Activated T-helper 2 cell treated with anti-CD3 and anti-CD28 coated beads, Interferon-gamma antibody, Interleukin-2, Interleukin-4, amounts not matched to agents 10 μg/mL and 5 μg/mL and 100 μg/mL, durations not matched to agents 14 hours and 24 hours and 36 hours (primary cell): ENCODE measurements at places on chromosomes 12 and 14. TPM values are rescaled to one million over a fixed set of nuclear protein-coding genes. Genes with fewer than 3 reads are reported as not detected.

DNA sequence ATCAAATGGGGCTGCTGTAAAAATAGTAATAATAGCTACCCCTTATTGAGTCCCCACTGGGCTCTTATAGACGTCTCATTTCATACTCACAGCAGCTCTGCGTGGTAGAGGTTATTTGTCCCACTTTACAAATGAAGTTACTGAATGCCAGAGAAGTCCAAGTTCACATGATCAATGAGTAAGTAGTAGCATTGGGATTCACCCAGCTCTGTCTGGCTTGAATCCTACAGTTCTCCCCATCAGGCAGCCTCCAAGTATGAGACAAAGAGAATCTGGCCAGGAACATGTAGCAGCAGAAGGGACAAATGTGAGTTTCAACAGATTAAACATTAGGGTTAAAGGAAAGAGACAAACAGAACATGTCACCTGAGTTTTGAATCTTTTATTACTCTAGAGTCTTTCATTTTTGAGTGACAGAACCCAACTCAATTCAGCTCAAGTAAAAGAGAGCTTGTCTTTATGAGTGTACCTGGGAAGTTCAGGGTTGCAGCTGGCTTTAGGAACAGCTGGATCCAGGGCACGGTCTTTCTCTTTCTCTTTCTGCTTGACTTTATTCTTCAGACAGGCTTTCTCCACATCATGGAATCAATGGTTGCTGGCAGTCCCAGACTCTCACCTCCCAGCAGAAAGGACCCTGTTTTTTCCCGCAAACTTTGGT is 64.1 kb upstream of the JDP2 start:
- DNase-seq = no peak

DNA sequence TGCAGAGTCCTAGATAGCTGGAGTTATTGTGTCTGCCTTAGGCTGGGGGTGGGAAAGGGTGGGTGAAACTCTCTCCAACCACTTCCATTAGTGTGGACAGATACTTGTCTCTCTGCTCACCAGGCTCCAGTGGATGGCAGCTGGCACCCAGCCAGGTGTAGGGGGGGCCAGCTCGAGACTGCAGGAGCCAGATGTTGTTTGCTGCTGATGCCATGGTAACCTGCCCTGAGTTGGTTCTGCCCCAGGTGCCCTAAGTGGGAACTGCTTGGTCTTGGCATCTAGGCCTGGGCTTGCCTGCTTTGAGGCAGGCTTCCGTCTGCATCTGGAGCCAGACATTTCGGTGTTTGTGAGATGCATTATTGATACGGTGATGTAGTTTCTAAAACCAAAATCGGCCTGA is 82.2 kb downstream of the ADCK1 start:
- DNase-seq = no peak

DNA sequence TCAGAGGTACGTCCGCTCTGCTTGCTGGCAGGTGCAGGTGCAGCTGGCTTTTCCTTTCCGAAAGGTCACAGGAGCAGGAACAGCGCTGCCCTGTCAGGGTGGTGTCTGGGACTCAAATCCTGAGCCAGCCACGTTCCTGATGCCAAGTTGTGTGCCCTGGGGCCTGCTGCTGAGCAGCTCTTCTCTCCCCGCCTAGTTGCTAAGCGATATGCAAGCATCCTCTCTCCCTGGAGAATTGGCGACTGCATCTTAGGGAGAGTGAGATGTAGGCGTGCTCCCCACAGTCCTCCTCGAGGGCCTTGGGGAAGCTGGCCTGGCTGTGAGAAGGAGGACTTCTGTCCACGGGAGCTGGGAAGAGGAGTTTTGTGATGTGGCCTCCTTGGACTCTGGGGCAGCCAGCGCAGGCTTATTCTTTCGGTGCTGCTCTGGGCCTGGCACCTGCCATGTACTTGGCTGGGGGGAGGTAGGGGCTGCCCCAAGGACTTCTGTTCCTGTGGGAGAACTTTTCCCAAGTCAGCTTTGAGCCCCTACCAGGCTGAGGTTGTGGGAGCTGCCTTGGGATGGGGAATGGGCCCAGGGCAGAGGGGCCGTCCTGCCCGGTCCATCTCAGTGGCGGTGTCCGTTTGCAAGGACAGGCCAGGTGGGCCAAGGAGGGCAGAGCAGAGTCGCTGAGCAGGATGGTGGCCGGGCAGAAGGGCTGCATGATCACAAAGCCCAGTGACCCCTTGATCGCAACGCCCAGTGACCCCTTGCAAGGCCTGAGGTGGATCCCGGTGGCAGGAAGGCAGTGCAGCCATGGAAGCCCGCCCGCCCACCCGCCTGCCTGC is 183.5 kb downstream of the ADGRD1 start:
- DNase-seq = no peak

Gene B3GNT4
- 1.0 and 1.6 TPM in 2 replicates for total RNA-seq

Gene TMTC3
- total RNA-seq = 7.2 and 8.1 TPM in 2 replicates

- no peak for DNase-seq
Measured at GRCh38 chr14:61125867-61126572, 145.0 kb downstream of the SLC38A6 start.

Gene ADAMTS20
- not detected in 2 replicates for total RNA-seq

GRCh38 chr12:106919910-106920544 is 35.7 kb upstream of the TMEM263 start:
- DNase-seq = no peak

DNA sequence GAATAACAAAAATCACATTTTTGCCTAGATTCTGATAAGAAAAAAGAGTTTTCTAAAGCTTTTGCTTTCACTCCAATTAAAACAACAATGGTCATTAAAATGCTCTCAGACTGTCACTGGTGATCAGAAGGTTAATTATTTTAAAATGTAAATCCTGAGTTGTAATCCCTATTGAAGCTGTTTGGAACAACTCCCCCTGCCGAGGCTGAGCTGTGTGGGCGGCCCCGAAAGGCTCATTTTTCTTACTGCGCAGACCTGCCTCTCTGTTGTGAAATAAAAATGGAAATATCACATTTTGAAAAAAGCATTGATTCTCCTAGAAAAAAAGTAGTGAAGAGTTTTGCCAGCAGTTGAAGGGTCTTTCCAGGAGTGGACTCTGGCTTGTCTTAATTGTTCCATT is 174.8 kb upstream of the CDKN3 start:
- no peak for DNase-seq

DNA sequence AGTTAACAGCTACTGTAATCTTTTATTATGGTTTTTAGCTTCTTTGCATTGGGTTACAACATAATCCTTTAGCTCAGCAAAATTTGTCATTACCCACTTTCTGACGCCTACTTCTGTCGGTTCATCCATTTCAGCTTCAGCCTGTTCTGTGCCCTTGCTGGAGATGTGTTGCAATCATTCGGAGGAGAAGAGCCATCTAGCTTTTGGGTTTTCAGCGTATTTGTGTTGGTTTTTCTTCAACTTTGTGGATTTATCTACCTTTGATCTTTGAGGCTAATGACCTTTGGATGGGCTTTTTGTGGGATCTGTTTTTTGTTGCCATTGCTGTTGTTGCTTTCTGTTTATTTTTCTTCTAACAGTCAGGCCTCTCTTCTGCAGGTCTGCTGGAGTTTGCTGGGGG is 69.2 kb upstream of the ATXN7L3B start:
- no peak for DNase-seq

Gene FGD6
- total RNA-seq = 0.69 and 1.1 TPM in 2 replicates

- DNase-seq = no peak
Measured at GRCh38 chr12:50006280-50006679, 19.0 kb downstream of the RACGAP1 start.

DNA sequence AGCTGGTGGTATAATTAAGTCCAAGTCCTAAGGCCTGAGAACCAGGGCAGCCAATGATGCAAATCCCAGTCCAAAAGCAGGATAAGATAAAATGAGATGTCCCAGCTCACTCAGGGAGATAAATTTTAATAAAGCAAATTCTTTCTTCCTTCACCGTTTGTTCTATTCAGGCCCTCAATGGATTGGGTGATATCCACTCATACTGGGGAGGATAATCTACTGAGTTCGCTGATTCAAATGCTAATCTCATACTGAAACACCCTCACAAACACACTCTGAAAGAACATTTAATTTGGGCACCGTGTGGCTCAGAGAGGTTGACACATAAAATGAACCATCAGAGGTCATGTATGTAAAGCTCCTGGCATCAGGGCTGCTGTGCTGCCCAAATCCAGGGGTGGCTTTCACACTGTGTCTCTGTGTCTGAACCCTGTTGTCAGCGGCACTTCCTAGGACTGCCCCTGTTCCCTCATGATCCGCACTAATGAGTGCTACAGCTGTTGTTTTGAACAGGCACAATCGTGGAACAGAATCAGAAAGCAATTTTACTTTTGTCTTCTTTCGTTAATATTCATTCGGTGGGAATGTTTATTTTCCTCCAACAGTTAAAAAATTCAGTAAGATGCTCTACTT is 428.5 kb upstream of the FBXO33 start:
- no peak for DNase-seq
